ENCODE measurements at places on chromosomes 1 and 21. TPM values are rescaled to one million over a fixed set of nuclear protein-coding genes. Genes with fewer than 3 reads are reported as not detected.

DNA sequence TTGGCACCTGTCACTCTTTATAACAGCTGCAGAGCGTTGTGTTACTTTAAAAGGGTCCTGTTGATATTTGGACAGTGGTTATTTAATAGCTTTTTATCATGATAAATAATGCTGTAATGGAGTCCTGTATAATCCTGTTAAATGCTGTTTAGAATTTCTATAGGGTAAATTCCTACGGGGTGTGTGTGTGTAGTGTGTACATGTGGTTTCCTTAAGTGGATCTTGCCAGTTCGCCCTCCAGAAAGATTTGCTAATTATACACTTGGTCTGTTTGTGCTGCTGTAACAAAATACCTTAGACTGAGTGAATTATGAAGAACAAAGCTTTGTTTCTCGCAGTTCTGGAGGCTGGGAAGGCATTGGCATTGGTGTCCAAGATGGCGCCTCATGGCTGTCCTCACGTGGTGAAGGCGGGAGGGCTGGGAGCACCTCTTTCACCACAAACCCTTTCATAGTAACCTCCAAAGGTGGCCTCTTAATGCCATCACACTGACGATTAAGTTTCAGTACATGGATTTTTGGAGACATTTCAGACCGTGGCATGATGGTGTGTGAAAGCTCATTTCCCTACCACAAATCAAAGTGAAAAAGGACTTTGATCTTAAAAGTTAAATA, 11.2 kb downstream of the PRMT2 start:
- no peak for DNase-seq

DNA sequence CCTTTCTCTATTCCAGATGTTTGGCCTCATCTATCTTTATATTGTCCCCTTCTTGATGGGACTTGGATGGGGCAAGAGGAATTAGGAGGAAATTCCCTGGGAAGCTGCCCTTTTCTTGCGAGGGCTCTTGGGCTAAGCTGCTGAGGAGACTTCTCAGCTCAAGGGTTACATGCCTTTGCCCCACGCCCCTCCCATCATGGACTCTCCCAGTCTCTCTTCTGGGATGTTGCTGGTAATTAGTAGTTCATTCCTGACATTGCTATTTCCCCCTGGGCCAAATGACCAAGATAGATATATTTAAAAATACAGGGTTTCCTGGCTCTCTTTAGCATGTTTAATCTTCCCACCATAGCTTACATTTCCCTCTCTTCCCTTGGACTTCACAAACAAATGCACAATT, 90.6 kb upstream of the RALGPS2 start:
- no peak for DNase-seq

GRCh38 chr1:3639397-3639911, 10.4 kb downstream of the WRAP73 start:
- DNase-seq, result peak; percentile 42

GRCh38 chr1:64019818-64020217, 183.6 kb upstream of the UBE2U start:
- DNase-seq, result no peak

DNA sequence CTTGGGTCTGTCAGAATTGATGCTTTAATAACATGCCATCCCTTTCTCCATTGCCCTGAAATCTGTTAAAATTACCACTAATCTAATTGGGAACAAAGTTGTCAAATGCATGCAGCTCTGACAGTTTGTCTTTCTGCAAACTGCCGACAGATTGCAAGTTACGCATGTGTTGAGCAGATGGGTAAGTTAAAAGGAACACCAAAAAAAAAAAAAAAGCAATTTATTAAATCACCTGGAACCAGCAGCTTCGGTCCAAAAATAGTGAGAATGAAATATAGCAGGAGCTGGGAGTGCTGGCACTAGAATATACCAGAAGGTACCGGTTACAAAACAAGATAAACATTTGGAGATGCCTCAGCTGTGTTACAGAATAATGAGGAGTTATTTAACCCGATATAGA, 149.6 kb upstream of the C1orf87 start:
- DNase-seq, result no peak

GRCh38 chr1:19654886-19655717, 9.6 kb upstream of the HTR6 start:
- no peak for DNase-seq

DNA sequence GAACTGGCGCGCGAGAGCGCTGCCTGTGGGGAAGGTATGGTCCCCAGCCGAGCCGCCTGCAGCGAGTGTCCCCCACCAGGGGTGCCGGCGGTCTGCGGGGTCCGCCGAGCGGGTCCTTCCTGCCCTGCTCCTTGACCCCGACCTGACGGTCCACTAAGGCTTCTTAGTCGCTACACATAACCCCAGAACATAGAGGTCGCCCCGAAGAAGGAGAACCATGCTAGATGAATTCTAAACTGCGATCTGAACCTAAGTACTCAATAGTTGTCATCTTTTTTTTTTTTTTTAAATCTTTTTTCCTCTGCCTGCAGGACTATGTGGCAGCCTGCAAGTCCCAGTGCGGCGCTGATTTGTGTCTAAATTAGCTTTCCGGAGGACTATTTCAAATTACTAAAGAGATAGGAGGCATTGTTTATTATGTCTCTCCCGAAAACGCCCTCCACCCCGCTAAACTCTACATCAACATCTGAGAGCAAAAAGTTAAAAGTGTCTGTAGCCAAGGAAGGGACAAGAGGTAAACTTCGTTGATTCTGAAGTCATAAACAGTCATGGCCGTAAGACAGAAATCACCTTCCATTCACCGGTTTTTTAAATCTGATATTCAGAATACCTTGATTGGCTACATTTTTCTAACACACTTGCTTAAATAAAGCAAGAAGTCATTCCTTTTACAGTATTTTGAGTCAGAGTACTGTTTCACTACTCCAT, 476 bp downstream of the AXDND1 start:
- DNase-seq, result no peak

GRCh38 chr1:182143154-182143657, 81.7 kb upstream of the ZNF648 start:
- peak; percentile 84 for DNase-seq

The TSPAN2 gene
- 7.9 TPM for polyA plus RNA-seq

Measured in left lung (tissue), 14 donors.